Stimulated activated CD8-positive, alpha-beta memory T cell treated with anti-CD3 and anti-CD28 coated beads, Interleukin-4, amount 100 ng/mL, for 24 hours (primary cell): ENCODE measurements at places on chromosomes 2 and 18.

- no peak for DNase-seq
Measured at GRCh38 chr2:12315224-12315623, 401.5 kb upstream of the TRIB2 start.

DNA sequence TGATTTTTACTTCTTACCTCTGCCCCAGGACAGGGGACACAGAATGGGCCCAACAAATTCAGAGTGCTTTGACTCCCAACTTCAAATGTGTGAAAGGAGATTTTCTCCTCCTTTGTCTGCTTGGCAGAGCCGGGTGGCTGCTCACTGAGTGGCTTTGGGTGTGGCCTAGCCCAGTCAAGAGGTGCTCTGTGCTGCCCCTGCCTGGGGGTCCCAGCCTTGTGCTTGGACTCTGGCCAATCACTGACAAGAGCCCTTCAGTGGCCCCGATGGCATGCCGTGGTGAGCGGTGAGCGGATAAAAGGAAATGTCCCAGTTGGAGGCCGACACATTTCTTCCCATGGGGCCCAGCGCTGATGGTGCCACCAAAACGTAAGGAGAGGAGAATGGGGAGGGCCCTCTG is 259.2 kb downstream of the CELF4 start:
- DNase-seq = no peak

GRCh38 chr2:47269316-47270232 is 114.5 kb upstream of the STPG4 start:
- DNase-seq = no peak

DNA sequence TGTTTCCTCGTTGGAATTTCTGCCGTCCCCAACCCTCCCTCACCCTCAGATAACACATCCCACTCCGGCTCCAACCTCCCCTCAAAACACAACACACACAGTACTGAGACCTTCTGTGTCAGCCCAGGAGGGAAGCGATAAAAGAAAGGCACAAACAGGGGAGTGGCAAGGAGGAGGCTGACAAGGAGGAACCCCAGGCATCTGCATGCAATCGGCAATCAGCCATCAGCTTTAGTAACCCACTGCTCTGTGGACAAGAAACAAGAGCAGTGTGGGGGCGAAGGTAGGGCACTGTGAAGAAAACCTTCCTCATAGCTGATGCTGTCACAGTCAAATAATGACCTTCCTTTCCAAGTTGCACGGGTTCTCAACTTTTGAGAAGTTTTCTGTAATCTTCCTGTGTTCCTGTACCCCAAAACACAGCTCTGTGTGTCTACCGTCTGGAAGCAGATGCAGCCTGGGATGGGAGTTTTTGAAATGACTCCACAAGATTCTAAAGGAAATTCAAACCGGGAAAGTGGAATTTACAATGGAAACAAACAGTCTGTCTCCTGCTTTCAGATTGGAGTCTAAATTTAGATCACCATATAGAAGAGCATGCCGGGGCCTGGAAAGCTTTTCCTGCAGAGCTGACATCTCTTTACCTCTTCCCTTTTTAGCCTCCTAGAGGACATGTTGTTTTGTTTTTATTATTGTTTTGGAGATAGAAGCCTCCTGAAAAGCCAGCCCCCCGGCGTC is 16.4 kb upstream of the LPIN2 start:
- no peak for DNase-seq

DNA sequence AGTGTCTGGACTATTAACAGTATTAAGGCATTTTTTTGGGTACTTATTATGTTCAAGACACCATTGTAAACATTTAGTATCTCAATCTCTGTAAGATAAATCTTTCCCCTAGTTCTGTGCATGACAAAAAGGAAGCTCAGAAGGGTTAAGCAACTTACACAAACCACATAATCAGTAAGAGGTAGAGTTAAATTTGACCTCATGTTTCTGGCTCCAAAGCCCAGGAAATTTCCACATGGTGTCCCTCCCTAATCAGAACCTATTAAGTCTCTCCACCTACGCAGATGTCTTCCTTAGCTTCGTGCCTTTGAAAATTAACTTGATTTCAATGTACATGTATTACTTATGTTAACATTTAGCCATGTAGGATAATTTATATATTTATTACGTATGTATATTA is 2.0 kb downstream of the MFSD6 start:
- no peak for DNase-seq

DNA sequence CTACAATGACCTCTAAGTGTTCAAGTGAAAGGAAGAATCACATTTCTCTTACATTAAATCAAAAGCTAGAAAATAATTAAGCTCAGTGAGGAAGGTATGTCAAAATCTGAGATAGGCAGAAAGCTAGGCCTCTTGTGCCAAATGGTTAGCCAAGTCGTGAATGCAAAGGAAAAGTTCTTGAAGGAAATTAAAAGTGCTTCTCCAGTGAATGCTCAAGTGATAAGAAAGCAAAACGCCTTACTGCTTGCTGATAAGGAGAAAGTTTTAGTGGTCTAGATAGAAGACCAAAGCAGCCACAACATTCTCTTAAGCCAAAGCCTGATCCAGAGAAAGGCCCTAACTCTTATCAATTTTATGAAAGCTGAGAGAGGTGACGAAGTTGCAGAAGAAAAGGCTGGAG is 932.3 kb upstream of the ACVR2A start:
- no peak for DNase-seq

DNA sequence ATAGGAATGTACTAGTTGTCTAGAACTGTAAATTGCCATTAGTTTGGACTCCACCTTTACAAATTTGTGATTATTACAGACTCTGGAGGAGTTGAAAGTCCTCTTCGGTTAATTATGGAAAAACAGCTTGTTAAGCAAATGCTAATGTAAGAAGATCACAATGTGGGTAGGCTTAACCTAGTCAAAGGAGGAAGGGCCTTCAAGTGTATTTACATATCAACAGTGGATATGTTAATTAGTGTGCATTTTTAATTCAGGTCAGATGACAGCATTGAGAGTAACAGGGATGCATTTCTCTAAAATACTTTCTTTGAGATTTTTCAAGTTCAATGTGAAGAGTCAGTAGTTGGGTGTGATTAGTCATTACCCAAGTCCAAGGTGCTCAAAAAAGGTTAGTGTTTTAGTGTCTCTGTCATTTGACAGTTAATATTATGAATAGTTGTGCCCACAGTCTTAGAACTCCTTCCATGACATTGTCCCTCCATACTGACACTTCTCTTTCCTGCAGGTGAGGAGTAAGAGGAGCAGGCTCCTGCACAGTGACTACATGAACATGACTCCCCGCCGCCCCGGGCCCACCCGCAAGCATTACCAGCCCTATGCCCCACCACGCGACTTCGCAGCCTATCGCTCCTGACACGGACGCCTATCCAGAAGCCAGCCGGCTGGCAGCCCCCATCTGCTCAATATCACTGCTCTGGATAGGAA is 28.0 kb downstream of the CD28 start:
- no peak for DNase-seq
